ENCODE measurements at places on chromosomes 6 and 20. TPM values are rescaled to one million over a fixed set of nuclear protein-coding genes. Genes with fewer than 3 reads are reported as not detected.
A peak's percentile ranks its signal among the peaks of the same experiment; 100 is the strongest.

- H3K36me3 ChIP-seq = no peaks in the 10 kb centered on the region
- no peak for DNase-seq
- no peaks in the 10 kb centered on the region for H3K4me1 ChIP-seq
- H3K4me3 ChIP-seq = no peak overlapping the region
- H3K27ac ChIP-seq = no peak overlapping the region
Observed at GRCh38 chr6:38847497-38847896, 132.4 kb downstream of the DNAH8 start.

DNA sequence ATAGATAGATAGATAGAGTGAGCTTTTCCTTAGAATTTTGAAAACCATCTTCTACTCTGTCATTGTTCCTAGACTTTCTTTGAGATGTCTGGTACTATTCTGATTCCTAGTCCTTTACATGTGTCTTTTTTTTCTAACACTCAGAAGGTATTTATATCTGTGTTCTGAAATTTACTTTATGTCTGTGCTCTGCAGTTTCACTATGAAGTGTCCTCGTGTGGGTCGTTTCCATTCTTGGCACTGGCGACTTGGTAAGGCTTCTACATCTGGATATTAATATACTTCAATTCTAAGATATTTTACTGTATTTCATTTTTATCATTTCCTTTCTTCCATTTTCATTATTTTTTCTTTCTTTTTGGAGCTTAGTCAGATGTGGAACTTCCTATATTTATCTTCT is 87.0 kb downstream of the FHL5 start:
- H3K4me1 ChIP-seq = no peaks in the 10 kb centered on the region
- no peak for DNase-seq
- no peaks in the 10 kb centered on the region for H3K27me3 ChIP-seq

DNA sequence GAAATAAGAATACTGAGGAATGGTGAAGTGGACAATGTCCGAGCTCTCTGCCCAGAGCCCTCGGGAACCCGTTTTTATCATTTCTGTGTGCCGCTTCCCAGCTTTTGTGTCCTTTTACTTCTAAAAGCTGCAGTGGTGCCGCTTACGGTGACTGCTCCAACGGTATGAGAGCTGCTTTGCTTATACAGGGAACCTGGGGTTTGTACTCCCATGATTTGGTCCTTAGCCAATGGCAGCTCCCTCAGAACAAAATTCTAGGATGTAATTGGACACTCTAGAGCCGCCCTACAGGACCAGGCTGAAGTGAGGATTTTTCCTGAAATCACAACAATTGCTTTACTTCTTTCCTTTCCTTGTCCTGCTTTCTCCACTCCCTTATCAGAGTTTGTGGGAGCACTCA is 24.2 kb upstream of the PCSK2 start:
- DNase-seq = no peak
- H3K4me1 ChIP-seq = no peaks in the 10 kb centered on the region
- no peaks in the 10 kb centered on the region for H3K27me3 ChIP-seq
- no peak overlapping the region for H3K4me3 ChIP-seq
- no peak overlapping the region for H3K27ac ChIP-seq

DNA sequence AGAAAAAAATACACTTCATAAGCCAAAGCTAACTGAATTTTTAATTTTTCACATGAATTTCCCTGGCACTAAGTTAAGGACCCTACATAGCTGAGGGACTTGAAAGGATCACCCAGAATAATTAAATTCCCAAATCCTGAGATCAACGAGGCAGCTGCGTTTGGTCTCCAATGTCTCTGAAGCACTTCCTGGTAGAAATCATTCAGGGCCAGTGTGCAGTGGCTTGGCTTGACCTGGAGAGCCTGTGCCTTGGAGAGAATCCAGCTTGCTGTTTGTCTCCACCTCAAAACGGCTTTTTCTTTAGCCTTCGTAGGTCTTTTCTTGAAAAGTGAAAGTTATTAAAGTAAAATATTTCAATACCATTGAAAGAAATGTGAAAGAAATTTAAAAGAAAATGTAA is 92.4 kb downstream of the SMOC2 start:
- DNase-seq = no peak
- H3K4me1 ChIP-seq = no peaks in the 10 kb centered on the region
- no peaks in the 10 kb centered on the region for H3K36me3 ChIP-seq
- no peak overlapping the region for H3K27ac ChIP-seq
- H3K4me3 ChIP-seq = no peak overlapping the region

GRCh38 chr20:36526521-36527011 is 14.8 kb upstream of the MYL9 start:
- H3K4me3 ChIP-seq = no peak overlapping the region
- peaks cover 7% of the 10 kb centered on the region for H3K36me3 ChIP-seq
- peak overlapping the region; percentile 49 for H3K27ac ChIP-seq
- DNase-seq = no peak

Gene LPIN3
- 22.6 TPM for total RNA-seq

All from aorta (tissue), 5 donors.